Activated CD8-positive, alpha-beta memory T cell treated with anti-CD3 and anti-CD28 coated beads for 24 hours (primary cell): ENCODE measurements at places on chromosomes 7 and 10.
A peak's percentile ranks its signal among the peaks of the same experiment; 100 is the strongest.

- peak; percentile 78 for DNase-seq
Observed at GRCh38 chr7:618539-619367, 99.1 kb upstream of the PDGFA start.

DNA sequence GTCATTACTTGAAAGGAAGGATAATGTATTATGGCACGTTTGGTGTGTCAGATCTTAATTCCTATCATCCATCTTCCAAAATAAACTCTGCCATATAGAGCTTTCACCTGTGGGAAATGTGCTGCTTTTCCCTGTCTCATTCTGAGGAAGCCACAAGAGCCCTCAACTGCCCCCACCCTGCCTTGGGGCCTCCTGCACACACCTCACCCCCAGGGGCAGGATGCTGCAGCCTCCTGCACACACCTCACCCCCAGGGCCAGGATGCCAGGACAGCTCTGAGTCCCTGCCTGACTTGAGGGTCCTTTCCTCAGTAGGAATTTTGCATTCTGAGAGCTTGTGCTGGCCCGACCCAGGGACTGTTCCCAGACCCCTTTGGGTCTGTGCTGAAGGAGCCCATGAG lies 67.1 kb downstream of the COL13A1 start:
- DNase-seq, result no peak

DNA sequence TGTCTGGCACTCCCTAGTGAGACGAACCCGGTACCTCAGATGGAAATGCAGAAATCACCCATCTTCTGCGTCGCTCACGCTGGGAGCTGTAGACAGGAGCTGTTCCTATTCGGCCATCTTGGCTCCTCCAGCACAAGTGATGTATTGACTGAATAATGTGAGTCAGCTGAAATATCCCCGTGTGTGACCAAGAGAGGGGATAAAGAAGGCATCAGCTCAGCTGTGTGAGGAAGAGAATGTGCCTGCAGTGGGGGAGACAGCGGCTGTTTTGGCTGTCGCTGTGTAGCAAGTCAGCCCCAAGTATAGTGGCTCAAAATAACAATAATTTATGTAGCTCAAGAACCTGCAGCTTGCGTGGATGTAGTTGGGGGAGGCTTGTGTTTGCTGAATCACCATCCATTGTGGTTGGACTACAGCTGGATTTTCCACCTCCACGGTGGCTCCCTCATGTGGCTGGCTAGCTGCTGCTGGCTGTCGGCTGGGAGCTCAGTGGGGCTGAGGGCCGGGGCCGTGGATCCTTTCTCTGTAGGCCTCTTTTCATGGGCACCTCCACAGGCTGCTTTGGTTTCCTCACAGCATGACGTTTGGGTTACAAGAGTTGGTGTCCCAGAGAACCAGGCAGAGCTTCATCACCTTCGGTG lies 434.5 kb downstream of the CCSER2 start:
- no peak for DNase-seq

GRCh38 chr10:55627501-55628051 lies 733.5 kb downstream of the ZWINT start:
- DNase-seq, result no peak

DNA sequence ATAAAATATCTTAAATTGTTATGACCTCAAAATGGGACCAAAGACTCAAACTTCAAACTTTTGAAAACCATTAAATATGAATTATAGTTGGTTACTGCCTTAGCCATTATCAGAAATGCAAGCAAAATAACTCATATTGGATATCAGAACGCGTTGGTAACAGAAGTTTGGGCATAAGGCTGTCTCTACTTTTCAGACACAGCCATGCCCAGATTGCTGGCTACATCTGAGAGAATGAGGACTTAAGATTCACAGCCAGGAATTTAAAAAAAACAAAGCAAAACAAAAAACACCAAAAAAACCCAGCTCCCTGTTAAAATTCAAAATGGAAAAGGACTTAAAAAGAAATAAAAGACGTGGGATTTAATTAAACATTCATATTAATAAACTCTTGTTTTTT lies 161.6 kb downstream of the JMJD1C start:
- no peak for DNase-seq

DNA sequence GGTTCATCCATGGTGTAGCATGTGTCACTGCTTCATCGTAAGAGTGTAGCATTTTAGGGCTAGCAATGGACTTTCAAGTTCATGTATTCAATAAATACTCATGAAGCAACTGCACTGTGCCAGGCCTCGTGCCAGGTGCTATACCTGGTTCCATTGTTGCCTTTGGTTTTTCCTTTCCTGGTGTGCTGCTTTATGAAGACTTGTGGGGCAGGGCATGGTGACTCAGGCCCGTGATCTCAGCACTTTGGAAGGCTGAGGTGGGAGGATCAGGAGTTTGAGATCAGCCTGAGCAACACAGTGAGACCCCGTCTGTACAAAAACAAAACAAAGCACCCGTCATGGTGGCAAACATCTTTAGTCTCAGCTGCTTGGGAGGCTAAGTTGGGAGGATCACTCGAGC lies 2.2 kb upstream of the CPA4 start:
- no peak for DNase-seq

GRCh38 chr10:77532068-77532467 lies 105.5 kb downstream of the KCNMA1 start:
- DNase-seq, result no peak

DNA sequence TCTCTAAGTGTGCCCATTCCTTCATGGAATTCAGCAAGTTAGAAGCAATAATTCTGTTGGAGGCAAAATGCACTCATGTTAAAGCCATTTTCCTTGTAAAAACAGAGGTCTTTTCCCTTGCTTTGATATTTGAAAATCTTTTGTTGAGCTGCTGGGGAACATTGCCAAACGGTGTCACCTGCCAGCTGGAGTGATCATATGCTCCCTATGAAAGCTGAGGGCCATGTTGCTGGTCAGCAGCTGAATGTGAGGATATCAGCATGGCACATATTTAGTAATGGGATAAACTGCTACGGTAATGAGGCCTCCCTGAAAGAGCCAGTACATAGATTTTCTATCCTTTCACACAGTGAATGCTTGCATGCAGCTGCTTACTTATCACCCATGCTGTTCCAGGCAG lies 224.3 kb downstream of the THSD7A start:
- no peak for DNase-seq

- DNase-seq, result peak; percentile 78
Observed at GRCh38 chr7:23490357-23491135, 20.3 kb upstream of the IGF2BP3 start.

GRCh38 chr10:47037654-47038425 lies 126.6 kb downstream of the PTPN20 start:
- DNase-seq, result no peak

- DNase-seq, result no peak
Observed at GRCh38 chr7:117941138-117941810, 68.0 kb upstream of the CTTNBP2 start.
